ENCODE measurements at places on chromosomes 16 and 17.
A peak's percentile ranks its signal among the peaks of the same experiment; 100 is the strongest.

DNA sequence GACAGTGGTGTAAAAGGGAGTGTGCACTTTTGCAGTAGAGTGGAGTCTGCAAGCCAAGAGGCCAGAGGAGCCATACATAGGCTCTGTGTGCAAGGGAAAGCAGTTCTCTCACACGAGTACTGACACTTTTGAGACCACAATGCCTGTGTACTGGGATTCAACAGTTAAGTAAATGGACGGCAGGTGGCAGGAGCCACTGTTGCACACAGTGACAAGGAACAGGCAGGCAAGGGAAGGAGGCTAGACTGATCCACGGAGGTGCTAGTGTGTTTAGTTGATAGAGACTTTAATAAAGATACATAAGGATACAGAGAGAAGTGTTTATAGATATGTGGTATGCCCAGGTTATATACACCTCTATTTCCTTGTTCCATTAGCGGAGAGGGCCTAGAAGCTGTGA lies 67.0 kb downstream of the MPRIP start:
- no peak for DNase-seq

GRCh38 chr17:17028059-17028877 lies 14.0 kb upstream of the MPRIP start:
- no peak for DNase-seq

DNA sequence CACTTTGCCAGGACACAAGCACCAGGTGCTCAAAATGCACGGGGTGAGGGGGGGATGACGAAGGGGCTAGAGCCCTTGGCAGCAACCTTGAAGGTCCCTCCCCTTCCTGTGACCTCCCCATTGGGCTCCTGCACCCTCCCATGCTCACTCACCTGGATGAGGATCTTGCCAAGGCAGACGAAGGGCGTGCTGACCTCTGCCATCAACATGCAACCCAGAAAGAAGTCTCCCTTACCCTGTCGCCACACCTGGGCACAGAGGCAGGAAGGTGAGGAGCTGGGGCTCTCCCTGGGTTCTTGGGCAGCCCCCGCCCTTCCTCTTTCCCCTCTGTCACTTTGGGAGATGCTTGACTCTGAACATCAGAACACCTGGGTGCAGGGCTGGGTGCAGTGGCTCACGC lies 2.6 kb downstream of the C16orf92 start:
- DNase-seq = no peak

GRCh38 chr16:64667334-64667877 lies 454.5 kb downstream of the CDH11 start:
- DNase-seq = no peak

GRCh38 chr17:66172691-66173223 lies 19.2 kb downstream of the CEP112 start:
- no peak for DNase-seq

GRCh38 chr16:164827-165538 lies 795 bp upstream of the HBM start:
- DNase-seq = no peak

DNA sequence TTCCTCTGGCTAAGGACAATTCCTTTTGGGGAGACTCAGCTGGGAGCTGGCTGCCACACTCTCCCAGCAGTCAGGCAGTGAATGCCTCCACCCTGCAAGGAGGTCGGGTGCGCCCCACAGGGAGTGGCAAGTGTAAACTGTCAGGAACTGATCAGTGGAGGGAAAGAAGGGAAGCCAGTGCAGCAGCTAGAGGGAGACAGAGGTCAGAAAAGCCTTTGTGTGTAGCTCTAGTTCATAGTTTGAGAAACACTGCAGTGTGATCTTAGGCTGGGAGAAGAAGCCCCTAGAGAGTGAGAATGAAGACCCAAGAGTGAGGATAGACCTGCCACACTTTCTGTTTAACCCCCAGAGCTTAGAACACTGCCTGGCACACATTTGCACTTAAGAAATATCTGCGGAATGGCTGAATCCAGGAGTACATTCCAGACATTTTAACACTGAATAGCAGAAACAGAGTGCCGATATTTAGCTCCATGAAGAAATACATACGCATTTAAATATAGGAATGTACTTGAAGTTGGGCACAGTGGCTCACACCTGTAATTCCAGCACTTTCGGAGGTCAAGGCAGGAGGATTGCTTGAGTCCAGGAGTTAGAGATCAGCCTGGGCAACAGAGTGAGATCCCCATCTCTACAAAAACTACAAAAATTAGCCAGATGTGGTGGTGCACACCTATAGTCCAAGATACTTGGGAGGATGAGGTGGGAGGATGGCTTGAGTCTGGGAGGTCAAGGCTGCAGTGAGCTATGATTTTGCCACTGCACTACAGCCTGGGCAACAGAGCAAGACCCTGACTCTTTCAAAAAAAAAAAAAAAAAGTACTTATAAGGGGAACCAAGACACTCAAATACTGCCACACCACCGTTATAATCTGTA lies 11.1 kb upstream of the SLC5A11 start:
- peak; percentile 38 for DNase-seq

DNA sequence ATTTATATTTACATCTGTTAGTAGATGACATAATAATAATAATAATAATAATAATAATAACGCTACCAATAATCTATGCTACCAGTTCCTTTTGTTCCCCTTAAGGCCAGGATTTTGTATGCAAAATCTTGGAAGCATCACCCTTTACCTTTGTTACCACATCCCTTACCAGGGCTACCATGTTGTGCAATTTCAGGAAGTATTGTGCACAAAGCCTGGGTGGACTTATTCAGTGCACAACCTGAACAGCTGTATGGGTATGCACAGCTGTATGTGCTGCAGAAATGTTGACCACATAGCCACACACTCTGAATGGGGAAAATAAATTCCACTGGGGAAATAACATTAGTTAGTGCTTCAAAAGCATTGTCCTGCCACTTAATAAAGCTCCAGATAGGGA lies 19.9 kb upstream of the CALB2 start:
- no peak for DNase-seq

GRCh38 chr17:50920891-50921586 lies 54.9 kb upstream of the TOB1 start:
- DNase-seq = no peak

DNA sequence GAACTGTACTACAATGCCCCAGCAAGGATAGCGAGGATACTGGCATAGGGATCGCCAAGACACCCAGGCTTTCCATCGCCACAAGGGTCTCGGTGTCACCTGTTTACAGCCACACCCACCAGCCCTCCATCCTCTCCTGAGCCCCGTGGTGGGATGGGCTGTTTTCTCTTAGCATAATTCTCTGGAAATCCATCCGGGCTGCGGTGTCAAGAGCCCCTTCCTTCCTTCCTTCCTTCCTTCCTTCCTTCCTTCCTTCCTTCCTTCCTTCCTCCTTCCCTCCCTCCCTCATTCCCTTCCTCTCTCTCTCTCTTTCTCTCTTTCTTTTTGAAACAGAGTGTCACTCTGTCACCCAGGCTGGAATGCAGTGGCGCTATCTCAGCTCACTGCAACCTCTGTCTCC lies 36.0 kb upstream of the BAHCC1 start:
- no peak for DNase-seq

- no peak for DNase-seq
These were observed 142.3 kb upstream of the ZFHX3 start for GRCh38 chr16:73190256-73190655.

DNA sequence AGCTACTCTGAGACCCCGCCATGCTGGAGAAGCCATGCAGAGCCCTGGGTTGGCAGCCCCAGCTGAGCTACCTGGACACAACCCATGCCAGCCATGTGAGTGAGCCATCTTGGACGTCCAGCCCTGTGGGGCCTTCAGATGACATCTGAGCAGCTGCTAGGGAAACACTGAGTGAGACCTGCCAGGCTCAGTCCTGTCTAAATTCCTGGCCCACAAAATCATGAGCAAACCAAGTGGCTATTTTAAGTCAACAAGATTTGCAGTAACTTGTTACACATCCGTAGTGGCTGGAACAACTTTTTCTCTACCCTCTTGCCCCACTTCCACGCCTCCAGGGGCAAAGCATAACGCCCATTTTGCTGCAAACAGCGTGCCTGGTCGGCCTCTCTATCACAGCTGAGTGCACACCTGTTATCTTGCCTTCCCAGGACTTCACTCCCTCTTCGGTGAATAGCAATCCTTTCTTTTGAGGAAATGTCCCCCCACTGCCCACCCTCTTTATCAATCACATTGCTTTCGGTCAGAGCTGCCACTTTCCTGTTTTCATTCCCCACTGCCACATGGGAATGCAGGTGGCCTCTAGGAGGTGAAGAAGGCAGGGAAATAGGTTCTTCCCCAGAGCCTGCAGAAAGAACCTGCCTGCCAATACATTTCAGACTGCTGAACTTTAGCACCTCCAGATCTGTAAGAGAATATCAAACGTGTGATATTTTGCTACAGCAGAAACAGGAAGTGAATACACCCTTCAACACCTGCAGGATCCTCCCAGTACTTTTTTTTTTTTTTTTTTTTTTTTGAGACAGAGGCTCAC lies 7.4 kb upstream of the SCIMP start:
- DNase-seq = no peak

GRCh38 chr16:70577256-70577698 lies 53.7 kb downstream of the SF3B3 start:
- no peak for DNase-seq

GRCh38 chr16:2987833-2988232 lies 7.6 kb upstream of the PKMYT1 start:
- no peak for DNase-seq

- no peak for DNase-seq
These were observed 173.1 kb downstream of the C16orf78 start for GRCh38 chr16:49546735-49547134.

GRCh38 chr16:14513389-14514107 lies 116.5 kb downstream of the PARN start:
- no peak for DNase-seq

GRCh38 chr17:56762988-56763387 lies 70.7 kb downstream of the C17orf67 start:
- no peak for DNase-seq

GRCh38 chr16:495127-495748 lies 32.3 kb upstream of the CAPN15 start:
- DNase-seq = no peak

- no peak for DNase-seq
These were observed 157.6 kb downstream of the RAB11FIP4 start for GRCh38 chr17:31549121-31549524.

GRCh38 chr17:46003907-46004748 lies 5.1 kb downstream of the STH start:
- DNase-seq = peak; percentile 81

- no peak for DNase-seq
These were observed 236.4 kb downstream of the HS3ST3A1 start for GRCh38 chr17:13365331-13365730.

- peak; percentile 40 for DNase-seq
These were observed at the start of gene TELO2 for GRCh38 chr16:1492923-1493745. TELO2 (plus strand) TSS chr16:1493360; CDS start chr16:1494282, 922 bp downstream.

DNA sequence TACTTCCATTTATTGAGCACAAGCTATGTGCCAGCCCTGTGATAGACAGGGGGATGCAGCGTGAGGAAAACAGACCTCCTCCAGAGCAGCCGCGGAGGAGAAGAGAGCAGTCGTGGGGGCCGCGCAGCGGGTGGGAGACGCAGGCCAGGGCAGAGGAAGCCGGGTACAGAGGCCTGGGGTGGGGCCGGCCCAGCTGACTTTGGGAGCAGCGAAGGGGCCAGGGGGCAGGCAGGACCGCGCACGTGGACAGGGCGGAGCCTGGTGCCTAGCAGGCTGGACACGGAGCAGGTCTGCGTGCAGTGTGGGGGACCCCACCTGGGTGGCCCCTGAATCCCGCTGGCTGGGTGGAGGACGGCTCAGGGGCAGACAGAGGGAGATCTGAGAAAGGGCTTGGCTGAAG lies 46.2 kb downstream of the ZFPM1 start:
- DNase-seq = no peak

DNA sequence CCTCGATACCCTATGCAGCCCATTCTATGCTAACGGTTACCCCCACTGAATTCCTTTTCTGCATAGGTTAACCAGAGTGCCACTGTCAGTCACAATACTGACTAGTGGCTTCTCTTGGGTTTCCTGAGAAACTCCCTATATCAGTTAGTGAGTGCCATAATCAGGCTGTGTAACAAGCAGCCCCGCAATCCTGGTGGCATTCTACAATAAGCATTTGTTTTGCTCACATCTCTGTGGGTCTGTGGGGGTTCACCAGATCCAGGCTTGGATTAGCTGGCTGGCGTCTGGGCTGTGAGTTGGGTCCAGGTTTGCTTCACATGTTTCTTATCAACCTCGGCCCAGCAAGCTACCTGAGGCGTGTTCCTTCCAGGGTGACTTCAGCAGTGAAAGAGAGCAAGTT lies 42.4 kb downstream of the TMEM235 start:
- DNase-seq = no peak

GRCh38 chr17:74204474-74204873 lies 996 bp downstream of the RPL38 start:
- DNase-seq = no peak

DNA sequence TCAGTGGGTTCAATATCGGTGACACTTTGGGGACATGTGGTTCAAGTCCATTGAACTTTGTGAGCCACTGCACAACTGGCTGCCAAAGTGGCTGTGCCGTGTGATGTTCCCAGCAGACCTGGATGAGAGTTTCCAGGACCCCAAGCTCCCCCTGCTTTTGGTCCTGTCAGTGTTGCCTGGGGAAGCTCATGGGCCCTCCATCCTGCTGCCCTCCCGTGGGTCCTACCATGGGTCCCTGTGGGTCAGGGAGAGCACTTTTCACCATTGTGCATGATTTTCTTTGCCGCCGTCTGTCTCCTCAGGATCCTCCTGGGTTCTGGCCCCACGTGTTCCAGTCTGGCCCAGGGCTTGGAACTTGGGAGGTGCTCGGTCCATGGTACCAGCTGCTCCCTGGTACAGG lies 38.1 kb downstream of the LGALS9 start:
- DNase-seq = no peak

Data from hippocampal formation (tissue), 2 donors.